Subcutaneous adipose tissue (tissue), 4 donors: ENCODE measurements at places on chromosomes 1 and 21. TPM values are rescaled to one million over a fixed set of nuclear protein-coding genes. Genes with fewer than 3 reads are reported as not detected.

The FYB2 gene
- not detected for total RNA-seq

The RNF220 gene
- 69.6 TPM for total RNA-seq

The BRDT gene
- not detected for total RNA-seq

The OPRD1 gene
- not detected for total RNA-seq

The GOLT1A gene
- total RNA-seq: not detected

The CASQ2 gene
- total RNA-seq: 22.2 TPM

The RIPK4 gene
- total RNA-seq: not detected

The FCER1G gene
- total RNA-seq: 510 TPM

The YIPF1 gene
- 35.2 TPM for total RNA-seq

The KRTAP12-2 gene
- total RNA-seq: not detected

The FMO5 gene
- 4.1 TPM for total RNA-seq

The USP25 gene
- total RNA-seq: 72.3 TPM

The DAB1 gene
- total RNA-seq: 0.34 TPM

The BGLAP gene
- total RNA-seq: 0.68 TPM

The APCS gene
- not detected for total RNA-seq
